ENCODE measurements at places on chromosomes 12 and 14. TPM values are rescaled to one million over a fixed set of nuclear protein-coding genes. Genes with fewer than 3 reads are reported as not detected.

DNA sequence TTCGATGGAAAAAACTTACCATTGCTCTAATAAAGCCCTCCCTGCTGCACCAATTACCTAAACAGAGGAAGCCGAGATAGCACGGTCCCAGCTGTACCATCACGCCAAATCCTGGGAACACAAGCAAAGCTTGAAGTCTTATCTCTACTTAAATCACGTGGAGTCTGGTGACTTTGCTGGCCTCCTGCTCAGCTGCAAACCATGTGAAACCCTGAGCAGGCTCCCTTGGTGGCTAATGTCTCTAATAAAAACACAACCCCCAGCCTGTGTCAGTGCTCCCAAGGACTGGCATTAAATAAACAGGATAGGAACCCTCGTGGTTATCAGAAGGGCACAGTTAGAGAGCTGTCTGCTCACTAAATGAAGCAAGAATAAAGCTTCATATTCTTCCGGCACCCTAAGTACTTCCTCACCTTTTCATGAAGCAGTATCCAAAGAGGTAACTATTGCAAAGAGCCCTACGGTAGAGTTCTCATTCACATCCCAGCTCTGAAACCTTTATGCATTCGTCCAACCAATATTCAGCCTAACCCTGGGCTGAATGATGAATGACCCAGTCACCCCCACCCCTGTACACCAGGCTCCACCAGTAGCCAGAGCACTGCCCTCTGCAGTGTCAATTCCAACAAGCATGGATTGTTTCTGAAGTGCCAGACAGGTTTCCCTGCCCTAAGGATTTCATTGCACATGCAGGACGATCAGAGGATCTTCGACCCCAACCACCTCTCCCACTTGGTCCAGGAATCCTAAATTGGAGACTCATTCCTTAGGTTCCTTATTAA, 452.7 kb upstream of the TMPO start:
- DNase-seq = no peak

- DNase-seq = no peak
Measured at GRCh38 chr14:87705439-87705896, 287.5 kb downstream of the GALC start.

GRCh38 chr12:124240493-124240892, 54.4 kb upstream of the RFLNA start:
- no peak for DNase-seq

- DNase-seq = no peak
Measured at GRCh38 chr12:38527631-38528030, 211.1 kb downstream of the ALG10B start.

DNA sequence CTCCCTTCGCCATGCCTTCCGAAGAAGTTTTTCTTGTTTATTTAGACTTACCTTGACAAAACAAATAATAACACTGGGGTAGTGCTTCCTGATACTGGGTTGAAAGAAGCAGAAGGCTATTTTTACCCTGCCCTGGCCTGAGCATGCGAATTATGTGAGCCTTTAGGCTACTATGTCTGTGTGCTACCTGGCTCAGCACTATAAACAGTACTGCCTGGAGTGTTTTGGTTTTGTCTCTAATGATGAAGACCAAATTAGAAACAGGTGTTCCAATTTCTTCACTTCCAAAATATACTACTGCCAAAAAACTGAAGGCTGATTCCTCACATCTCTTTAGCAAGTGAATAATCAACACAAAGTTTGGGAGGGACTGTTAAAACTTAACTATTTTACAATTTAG, 7.6 kb upstream of the OVCH1 start:
- no peak for DNase-seq

ARHGAP9 gene
- total RNA-seq = 354 TPM

AHNAK2 gene
- total RNA-seq = 0.05 TPM

OR4E2 gene
- total RNA-seq = not detected

TMEM253 gene
- not detected for total RNA-seq

ARF3 gene
- 34.6 TPM for total RNA-seq

SRGAP1 gene
- total RNA-seq = 0.03 TPM

All from CD4-positive, alpha-beta T cell (primary cell).